ENCODE measurements at places on chromosomes 12 and 14.

GRCh38 chr14:67729072-67729885 is 27.6 kb downstream of the RDH12 start:
- DNase-seq = no peak

DNA sequence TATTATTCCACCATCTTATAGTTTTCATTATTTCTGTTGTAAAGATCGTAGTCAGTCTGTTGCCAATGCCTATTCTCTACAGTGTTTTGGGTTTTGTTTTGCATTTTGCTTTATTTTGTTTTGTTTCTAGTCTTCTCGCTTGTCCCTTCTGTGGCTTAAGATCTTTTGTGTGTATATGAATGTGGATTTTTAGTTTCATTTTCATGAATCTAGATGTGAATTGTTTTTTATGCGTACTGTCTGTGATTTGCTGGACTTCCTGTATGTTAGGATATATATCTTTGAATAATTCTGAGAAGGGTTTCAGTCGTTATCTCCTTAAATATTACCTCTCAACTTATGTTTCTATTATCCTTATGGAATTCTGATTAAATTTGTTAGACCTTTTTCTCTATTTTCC is 13.4 kb downstream of the C12orf42 start:
- no peak for DNase-seq

DNA sequence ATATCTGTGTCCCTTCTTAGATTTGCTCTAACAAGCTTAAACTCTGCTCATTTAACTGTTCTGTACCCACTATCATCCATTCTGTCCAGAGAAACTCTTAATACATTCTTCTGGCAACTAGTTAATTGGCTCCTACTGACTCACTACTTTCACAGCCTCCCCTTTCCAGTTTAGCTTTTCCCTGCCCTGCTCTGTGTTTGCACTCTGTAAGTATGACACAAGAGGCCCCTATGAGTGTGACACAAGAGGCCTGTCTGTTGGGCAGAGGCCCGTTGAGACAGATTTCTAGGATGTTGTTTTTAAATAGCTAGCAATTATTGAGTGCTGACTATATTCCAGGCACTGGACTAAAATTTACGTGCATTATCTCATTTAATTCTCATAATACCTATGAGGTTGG is 246.0 kb upstream of the DAAM1 start:
- DNase-seq = no peak

GRCh38 chr14:50947446-50947845 is 3.2 kb upstream of the PYGL start:
- DNase-seq = no peak

DNA sequence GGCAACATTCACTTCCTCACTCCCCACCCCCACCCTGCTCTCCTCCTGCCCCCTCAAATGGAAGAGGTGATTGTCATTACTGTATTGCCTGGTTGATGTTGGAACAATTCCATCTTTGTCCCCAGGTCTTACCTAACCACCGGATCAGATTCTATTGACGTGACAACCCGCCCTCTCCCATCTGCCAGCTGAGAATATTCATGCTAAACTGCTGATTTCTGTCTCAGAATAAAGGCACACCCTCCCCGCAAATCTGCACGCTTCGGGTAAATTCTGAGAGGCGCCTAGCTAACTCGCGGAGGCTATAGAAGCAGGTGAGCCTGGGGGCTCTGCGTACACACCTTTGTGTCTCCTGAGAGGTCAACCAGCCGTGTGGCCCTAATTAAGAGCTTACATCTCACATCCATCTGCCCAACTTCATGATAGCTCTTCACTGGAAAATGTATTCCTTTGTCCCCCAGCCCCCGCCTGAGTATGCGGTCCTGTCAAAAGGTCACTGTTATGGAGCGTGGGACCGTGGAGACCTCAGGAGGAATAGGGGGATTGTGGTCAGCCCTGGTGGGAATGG is 1054.3 kb downstream of the VRK1 start:
- no peak for DNase-seq

DNA sequence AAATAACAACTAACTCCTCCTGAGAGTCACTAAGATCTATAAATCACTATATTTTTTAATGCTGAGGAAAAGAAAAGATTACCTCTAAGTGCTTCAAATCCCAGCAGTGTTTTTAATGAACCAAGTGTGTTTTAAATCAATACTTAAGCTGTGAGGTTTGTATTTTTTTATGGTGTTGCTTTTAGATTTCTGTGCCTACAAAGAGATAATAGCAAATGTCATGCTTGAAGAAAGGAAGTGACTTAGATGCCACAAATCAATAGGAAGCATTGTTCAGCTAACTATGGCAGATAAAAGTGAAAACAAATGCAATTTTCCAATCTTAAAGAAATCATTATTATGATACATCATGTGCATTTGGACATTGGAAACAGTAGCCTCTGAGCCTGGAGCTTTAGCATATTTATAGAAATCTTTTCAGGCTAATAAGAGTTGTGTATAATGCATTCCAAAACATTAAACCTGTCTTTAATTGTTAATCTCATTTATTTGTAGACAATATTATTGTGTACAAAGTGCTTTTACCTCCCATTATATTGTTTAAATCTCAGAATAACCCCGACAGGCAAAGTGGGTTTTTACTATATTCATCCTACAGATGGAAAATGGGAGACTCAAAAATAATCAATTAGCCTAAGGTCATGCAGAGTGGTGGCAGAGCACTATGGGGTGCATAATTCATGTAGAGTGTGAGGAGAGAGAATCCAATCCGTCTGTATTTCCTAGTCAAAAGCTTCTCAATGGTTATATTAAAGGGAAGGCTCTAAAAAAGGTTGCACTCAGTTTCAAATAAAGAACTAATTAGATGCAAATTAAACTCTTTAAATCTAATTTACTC is 486.2 kb downstream of the NAV3 start:
- no peak for DNase-seq

DNA sequence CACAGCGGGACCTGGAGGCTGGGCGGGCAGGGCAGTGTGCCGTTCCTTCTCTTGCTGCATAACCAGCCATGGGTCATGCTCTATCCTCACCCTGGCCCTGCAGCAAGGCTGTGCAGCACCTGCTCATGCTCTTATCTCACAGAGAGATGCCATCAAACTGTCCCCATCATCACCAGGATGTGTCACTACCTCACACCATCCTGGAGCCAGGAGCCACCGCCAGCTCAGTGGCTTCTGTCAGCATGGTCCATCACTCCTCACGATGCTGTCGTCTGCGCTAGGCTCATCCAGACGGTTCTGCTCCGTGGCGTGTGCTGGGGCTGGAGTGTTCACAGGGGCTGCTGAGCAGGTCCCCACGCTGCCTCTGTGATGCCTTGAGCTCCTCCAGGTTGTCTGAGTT is 77.2 kb upstream of the DYNC1H1 start:
- no peak for DNase-seq

DNA sequence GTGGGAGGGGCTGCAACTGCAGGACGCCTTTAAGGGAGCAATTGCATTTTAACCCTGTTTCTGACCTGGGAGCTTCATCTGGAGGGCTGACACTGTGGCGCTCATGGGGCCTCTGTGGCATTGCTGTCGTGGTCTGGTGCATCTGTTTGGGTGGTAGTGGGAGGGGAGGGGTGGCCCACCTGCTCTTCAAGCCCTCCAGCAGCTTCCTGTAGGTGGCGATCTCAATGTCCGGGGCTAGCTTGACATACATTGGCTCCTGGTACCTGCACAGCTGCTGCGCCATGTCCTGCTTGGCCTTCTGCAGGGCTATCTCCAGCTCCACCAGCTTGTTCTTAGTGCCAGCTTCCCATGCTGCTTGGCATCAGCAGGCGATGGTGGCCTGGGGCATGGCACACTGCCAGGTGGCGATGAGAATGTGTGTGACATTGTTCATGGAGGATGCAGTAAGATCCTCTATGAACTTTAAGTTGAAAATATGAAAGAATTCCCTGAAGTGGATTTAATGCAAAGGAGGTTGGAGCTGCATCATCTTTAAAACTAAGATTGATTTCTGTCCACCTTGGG is 7.7 kb upstream of the KRT82 start:
- DNase-seq = no peak

DNA sequence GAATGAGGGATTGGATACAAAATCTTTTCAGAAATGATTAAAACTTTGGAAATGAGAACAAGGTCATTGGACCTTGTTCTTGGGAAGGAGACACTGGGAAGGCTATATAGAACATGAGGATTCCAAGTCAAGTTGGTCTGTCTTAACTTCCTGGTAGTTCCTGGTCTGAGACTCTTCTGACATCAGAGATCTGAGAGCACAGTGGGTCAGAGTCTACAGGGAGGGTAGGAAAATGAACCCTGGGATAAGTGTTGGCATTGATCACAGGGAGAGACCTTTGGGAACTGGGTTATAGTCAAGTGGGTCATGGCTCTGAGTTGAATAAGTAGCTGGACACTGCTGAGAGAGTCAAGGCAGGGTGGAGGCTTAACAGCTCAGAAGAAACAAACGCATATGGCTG is 17.3 kb upstream of the KCNA1 start:
- DNase-seq = no peak

GRCh38 chr12:117361347-117361751 is at the start of gene NOS1:
Gene NOS1 (minus strand): TSS chr12:117361626. CDS start chr12:117331069, 30,557 bp downstream.
- DNase-seq = no peak

DNA sequence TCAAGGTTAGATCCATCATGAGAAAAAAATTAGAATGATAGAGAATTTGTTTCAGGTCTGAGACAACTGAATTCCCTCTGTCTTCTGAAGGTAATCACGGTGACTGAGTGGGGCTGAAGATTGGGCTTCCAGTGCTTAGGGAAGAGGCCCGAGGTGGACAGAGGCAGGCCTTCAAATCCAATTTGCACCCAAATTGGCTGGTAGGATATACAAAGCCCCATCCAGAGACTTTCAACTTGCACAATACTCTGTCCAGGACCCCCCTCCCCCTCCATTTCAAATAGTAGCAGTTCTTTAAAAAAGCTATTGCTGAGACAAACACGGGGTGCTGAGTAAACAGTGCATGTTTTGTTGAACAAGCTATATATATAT is 3.6 kb upstream of the FOXG1 start:
- DNase-seq = no peak

DNA sequence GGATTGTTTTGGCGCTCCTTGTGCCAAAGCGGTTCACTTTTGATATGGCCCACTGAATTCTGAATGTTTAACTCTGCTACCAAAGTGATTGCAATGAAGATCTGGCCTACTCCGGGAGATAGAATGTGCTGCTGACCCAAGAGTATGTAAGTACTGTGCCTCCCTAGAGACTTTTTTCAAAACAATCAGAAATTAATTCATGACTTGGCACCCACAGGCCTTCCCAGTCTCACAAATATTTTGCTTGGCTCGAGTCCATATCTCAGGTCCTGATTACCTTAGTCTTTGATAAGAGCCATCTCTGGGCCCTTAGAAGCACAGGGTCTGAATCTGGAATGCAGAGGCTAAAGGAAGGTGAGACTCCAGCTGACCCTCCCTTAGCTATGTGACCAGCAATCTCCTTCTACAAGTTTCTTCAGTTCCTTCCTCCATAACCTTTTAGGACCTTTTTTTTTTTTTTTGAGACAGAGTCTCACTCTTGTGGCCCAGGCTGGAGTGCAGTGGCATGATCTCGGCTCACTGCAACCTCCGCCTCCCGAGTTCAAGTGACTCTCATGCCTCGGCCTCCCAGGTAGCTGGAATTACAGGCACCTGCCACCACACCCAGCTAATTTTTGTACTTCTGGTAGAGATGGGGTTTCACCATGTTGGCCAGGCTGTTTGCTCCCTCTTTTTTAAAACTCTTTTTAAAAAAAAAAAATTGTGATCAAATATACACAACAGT is 49.5 kb upstream of the METAP2 start:
- DNase-seq = no peak
